ENCODE measurements at places on chromosomes 2 and 18.

DNA sequence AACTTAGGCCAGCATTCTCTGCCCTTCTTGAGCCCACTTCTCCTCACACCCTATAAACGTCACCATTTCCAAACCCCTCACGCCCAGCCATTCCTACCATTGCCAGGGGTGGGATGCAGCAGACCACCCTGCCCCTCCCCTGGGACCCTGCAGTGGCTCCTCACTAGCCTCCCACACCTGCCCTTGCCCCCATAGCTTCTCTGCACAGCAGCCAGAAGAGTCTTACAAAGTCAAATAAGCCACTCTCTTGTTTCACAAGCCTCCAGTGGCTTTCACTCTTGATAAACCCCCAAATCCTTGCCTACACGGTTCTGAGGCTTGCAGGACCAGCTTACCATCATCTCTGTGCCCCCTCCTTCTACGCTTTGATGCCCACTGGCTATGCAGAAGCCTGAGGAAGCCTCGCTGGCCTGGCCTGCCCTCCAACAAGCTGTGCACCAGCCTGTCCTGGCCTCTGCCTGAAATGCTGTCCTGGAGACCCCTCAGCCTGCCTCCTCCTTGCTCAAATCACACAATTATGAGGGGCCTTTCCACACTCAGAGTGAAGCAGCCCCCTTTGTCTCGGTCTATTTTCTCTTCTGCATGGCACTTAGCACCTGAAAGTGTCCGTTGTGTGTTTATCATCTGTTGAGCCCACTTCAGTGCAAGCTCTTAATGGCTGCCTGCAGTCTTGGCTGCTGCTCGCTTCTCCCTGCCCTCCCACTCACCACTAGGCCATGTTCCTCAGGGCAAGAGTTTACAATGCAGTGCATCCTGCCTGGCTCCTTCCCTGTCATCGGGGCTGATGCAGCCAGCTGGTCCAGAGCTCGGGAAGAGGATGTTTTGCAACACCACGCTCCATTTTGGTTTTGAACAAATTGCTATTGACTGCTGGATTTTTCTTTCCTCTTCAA, 82.6 kb upstream of the RGPD5 start:
- no peak for DNase-seq

DNA sequence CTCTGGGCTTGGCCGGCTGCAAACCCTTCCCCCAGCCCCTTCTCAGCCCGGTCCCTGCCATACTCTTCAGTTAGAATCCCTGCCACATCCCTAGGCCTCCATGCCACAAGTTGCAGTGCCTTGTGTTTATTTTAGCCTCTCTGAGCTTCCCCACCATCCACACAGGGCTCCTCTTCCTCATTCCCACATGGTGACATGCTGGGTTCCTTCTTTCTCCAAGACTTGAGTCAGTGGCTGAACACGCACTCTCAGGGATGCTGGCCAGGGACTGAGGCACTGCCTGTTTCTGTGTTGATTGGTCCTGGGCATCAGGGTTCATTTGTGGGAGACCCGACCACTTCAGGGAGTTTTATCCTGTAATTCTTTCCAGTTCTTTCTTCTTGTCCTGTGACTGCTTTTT, 56.3 kb downstream of the KCNS3 start:
- no peak for DNase-seq

DNA sequence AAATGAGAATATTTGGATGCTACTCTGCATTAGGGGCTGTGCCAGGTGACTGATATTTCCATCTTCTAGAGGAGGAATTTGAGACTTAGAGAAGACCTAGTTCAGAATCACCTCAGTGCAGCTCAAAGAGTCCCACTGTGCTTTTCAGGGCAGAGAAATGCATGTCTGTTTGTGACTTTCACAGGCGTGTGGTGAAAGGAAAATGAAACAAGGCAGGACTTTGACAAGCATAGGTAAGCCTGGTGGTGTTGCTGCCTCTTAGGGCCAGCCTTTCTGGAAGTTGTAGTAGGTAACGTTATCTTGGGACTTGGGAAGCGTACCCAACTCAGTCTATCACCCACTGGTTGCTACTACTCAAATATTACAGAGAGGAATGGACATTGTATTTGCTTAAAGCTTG, 2.6 kb downstream of the GPR39 start:
- no peak for DNase-seq

DNA sequence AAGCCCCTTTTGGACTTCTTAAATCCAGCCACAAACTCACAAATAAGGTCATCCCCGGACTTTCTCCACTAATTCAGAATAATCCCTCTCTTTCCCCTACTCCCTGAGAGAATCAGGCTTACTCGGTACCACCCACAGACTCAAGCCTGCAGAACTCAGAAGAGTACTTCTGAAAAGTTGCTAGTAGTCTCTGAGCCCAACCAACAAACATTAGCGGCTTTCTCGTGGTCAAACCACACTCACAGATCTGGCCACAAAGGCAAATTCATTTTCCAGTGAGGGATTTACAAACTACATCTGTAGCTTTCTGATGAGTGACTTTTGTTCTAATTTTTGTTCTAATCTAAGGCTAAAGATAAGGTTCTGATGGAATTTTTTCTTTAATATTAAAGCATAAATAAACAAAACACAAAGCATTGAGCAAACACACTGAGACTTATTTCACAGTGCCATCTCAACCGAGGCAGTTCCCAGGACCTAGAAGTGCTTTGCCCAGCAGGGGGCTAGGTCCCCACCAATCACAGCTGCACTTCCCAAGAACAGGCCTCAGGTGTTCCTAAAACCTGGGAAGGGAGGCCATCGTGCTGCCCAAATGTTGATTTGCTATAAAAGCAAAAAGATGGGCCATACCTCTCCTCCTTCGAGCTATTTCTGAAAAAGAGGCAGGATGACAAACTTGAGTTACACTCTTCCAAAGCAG, 110.7 kb downstream of the COLEC12 start:
- no peak for DNase-seq

- DNase-seq = no peak
Observed at GRCh38 chr2:236675051-236675450, 105.4 kb downstream of the ACKR3 start.

DNA sequence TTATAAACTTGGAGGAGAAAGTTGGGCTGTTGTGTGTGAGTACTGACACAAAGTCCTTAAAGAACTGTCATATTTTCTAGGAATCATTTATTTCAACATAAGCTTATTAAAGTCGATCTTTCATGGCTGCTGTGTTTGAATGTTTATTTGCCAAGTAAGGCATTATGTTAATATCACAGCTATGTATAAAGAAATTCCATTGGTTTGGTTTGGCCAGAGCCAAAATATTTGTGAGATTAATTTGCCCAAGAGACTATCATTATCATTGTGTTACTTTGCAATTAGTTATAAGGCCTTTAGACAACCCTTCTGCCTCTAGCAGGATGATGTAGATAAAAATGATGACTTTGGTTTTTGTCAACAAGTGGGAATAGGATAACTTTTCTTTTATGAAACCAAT, 240.6 kb upstream of the NT5C1B start:
- no peak for DNase-seq

- no peak for DNase-seq
Observed at GRCh38 chr2:42510608-42511243, 16.9 kb upstream of the KCNG3 start.

DNA sequence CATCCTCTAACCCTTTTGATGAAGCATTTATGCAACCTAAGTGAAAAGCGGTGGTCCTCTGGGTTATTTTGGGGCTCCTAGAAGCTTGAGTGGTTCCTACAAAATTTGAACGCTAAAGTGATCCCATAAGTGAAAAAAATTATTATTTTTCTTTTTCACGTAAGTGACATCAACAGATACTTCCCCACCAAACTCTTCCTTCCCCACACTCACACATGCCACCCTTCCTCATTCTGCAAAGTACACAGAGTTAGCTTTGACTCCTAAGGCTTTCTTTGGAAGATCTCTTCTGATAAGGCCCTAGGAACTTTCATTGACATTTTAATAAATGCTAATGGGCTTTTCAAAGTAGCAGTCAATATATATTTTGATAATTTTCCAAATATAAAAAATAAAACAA, 109.7 kb downstream of the DOCK10 start:
- no peak for DNase-seq

DNA sequence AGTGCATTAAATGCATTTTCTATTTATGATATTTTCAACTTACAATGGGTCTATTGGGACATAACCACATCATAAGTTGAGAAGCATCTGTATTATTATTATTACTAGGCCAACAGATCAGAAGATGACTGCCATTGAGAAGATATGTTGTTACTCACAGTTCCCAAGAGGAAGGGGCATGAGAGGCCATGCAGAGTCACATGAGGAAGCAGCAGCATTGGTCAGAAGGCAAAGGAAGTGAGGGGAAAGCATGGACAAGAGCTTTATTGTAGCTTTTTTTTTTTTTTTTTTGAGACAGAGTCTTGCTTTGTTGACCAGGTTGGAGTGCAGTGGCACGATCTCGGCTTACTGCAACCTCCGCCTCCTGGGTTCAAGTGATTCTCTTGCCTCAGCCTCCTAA, 66.2 kb upstream of the LCLAT1 start:
- no peak for DNase-seq
